ENCODE measurements at places on chromosomes 16 and 17.

DNA sequence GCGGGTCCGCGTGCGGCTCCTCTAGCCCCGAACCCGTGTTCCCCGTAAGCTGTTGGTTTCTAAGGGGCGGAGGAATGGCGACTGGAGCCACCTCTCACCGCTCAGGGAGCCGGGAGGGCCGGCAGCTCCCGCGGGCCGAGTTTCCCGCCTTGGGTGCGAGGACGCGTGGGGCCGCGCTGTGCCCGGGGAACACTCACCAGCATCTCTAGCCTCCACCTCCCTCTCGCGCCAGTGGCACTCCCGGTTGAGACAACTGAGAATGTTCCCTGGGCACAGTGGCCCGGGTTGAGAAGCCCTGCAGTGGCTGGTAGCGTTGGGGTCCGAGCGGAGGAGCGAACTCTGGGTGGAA is 560 bp downstream of the TELO2 start:
- DNase-seq: no peak

- DNase-seq: no peak
Observed at GRCh38 chr17:61475726-61476125, 23.5 kb downstream of the TBX4 start.

DNA sequence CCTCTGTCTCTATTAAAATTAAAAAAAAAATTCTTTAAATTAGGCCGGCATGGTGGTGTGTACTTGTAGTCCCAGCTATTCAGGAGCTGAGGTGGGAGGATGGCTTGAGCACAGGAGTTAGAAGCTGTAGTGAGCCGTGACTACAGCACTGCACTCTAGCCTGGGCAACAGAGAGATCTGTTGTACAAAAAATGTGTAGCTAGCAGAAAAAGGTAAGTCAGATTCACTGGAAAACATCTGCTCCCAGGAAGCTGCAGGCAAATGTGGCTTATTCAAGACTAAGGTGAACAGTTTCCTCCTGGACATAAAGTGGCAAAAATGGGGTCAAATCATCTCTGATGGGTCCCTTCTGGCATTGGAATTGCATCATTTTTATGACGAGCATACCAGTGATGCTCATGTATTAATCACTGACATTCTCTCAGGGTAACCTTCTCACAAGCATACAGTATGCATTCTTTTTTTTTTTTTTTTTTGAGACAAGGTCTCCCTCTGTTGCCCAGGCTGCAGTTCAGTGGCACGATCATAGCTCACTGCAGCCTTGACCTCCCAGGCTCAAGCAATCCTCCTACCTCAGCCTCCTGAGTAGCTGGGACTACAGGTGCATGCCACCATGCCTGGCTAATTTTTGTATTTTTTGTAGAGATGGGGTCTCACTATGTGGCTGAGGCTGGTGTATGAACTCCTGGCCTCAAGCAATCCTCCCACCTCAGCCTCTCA is 48.7 kb downstream of the CPPED1 start:
- no peak for DNase-seq

DNA sequence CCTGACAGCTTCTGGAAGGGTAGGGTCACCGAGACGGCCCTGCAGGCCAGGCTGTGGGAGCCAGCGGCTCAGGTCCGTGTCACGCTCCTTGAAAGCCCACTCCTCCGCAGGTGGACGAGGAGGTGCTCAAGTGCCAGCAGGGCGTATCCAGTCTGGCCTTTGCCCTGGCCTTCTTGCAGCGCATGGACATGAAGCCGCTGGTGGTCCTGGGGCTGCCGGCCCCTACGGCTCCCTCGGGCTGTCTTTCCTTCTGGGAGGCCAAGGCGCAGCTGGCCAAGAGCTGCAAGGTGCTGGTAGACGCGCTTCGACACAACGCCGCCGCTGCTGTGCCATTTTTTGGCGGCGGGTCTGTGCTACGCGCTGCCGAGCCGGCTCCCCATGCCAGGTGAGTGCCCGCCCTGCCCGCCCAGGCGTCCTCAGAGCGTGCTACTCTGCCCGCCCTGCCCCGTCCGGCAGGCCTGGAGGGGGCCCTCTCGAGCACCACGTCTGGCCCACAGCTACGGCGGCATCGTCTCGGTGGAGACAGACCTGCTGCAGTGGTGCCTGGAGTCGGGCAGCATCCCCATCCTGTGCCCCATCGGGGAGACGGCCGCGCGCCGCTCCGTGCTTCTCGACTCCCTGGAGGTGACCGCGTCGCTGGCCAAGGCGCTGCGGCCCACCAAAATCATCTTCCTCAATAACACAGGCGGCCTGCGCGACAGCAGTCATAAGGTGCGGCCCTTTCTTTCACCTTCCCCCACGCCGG is 1.3 kb downstream of the NAGS start:
- no peak for DNase-seq

DNA sequence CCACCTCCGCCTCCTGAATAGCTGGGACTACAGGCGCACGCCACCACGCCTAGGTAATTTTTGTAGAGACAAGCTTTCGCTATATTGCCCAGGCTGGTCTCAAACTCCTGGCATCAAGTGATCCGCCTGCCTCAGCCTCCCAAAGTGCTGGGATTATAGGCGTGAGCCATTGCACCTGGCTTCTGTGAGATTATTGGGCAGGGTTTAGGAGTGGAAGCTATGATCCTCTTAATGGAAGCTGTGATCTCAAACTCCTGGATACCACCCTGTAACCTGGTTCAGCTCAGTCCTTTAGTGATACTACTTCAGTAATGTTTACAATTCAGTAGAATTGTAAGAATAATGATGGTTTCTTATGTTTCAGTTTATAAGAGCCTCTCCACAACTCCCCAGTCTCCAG is 14.1 kb downstream of the NFE2L1 start:
- no peak for DNase-seq

GRCh38 chr17:73371836-73372235 is 60.0 kb upstream of the CDC42EP4 start:
- DNase-seq: no peak

DNA sequence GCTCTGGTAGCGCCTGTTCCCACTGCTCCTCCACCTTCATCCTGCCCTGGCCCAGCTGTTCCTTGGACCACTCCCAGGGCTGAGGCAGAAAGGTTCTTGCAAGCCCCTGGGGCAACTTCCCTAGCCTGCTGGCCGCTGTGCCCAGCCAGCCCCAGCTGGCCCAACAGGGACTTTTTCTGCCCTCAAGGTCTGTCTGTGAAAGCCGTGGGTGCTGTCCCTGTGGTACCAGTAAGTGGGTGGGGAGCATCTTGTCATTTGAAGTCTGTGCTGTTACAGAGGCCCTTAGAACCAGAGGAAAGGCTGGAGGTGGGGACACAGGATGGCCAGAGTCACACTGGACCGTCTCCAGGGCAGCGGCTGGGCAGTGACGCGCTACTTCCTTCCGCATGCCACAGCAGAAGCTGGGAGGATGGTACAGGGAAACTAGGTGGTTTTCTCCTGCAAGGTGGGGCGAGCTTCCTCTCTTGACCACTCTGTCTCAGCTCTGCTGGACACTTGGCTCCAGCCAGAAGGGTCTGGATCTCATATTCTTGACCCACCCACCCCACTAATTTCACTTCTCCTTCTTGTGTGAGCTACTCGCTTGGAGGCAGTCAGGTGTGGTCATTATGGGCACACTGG is 87.8 kb downstream of the PLCG2 start:
- DNase-seq: no peak

- no peak for DNase-seq
Observed at GRCh38 chr17:33560165-33560564, 267.1 kb upstream of the ASIC2 start.

DNA sequence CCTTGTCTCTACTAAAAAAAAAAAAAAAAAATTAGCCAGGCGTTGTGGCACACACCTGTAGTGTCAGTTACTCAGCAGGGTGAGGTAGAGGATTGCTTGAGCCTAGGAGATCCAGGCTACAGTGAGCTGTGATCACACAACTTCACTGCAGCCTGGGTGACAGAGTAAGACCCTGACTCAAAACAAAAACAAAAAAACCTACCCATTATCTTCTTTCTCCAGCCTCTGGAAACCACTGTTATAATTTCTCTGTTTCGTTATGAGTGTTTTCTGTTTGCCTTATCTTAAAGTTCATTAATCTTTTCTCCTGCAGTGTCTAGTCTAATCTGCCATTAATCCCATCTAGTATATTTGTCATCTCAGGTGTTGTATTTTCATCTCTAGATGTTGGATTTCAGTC is 18.6 kb upstream of the CLTC start:
- DNase-seq: no peak

DNA sequence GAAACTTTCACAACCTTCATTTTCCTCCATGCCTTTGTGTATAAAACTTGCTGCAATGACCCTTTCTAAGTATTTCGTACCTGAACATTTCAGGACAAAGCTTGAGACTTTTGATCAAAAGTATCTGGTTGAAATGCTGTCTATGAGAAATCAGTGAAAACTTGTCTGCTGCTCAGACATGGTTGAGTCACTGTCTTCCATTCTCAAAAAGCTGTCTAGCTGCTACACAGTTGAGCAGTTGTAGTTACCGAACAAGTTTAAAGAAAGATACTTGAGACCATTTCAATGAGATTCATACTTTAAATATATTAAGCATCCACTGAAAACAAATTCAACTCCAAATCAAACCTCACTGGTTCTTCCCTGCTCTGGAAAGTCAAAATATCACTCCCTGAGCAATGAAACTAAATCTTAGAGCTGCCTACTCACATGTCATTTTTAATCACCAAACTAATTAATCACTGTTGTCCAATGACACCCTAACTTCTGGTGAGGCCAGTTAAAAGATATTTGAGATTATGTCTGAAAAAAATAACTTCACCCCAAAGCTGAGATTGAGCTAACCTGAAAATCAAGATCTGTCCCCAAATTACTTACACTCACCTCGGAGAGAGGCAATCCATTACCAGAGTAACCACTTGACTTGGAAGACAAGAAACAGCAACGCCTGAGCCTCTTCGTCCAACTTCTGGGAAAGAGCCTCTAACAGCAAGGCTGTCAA is 488 bp downstream of the TMEM100 start:
- DNase-seq: no peak

- no peak for DNase-seq
Observed at GRCh38 chr17:62101090-62101489, 36.0 kb upstream of the MED13 start.

DNA sequence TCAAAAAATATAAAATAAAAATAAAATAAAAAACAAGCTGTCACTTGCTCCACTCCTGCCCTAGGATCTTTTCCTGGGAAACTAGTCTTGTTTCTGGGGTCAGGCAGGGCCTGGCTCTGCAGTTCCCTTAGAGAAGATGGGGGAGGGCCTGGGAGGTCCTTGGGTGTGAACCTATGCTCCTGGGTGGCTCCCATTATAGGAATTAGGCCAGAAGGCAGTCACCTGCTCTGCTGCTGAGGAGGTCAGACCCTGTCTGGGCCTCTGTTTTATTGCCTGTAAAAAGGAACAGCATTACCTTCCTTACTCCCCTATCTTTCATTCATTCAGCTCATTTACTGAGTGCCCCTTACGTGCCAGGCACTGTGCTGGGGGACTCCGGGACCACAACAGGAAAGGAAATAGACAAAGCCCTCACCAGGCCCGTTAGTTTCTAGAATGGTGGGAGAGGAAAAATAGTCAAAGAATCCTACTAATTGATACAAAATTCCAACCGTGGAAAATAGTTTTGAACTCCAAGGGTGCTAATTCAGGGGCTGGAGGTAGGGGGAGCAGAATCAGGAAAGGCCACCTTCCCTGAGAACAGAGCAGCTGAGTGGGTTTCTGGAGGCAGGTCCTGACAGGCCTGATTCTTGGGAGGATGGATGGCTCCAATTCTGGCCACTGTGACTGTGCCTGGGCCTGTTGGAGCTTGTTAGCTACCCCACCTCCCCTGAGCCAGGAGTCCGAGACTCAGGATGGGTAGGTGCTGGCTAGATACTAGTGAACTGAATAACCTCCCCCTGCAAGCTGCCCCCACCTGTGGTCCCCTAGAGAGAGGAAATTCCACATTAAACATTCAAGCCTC is 1.3 kb upstream of the SLC46A1 start:
- DNase-seq: no peak

DNA sequence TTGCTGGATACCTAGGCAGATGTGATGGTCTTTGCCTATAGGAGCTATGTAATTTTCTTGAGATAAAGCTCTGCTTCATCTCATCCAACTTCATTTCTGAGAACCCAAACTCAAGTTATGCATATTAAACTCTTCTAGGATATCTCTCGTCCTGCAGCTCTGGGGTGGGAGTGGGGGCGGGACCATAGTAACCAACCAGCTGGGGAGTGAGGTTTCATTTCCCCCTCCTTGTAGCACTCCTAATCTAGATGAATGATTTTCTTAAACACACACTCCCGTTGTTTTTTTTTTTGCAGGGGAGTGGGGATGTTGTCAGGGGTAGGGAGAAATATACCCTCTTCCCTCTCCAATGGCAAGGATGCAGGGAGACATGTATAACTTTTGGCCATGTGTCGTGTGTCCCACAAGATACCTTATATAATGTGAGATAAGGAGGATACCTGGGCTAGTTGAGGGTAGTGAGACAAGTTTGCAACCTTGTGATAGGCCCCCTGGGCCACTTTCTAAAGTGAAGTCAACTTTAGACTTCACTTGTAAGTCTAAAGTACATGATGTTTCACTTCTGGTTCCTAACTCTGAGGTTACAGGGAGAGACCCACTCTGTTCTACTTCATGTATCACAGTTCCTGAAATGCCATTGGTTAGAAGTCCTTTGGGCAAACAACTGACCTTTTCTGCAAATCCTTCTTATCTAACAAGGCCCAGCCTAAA is 10.5 kb upstream of the HEATR6 start:
- DNase-seq: no peak

GRCh38 chr16:9380221-9380620 is 288.8 kb downstream of the HAPSTR1 start:
- no peak for DNase-seq

DNA sequence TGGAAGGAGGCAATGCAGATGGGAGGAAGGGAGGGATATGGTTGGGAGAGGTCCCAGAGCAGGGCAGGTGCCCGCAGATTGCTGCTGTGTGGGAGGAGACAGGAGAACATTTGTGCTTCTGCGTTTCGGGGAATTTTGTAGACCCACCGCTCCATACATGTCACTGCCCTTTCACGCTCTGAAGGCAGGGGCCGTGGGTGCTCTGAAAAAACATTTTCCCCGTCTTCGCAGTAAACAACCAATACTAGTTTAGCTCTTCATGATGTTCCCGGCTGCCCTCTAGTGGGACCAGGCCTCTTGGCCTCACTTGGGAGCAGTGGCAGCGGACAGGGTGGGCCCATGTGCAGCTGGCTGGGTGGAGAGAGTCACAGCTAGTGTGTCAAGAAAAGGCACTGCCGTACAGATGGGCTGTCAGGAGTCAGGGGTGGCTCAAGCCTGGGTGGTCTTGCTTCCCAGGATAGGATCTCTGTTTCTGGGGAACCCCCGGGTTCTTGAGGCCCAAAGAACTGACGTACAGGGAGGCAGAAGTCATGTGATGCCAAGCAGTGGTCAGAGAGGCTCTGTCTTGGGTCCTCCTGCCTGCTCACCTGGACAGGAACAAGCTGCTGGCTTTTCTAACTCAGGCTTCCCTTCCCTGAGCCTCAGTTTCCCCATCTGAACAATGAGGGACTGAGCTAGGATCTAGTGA is 46.5 kb upstream of the CPNE2 start:
- DNase-seq: no peak

- peak; percentile 68 for DNase-seq
Observed at GRCh38 chr16:20383106-20384029, 21.2 kb downstream of the PDILT start.

GRCh38 chr16:52976539-52977167 is 76.0 kb downstream of the CHD9NB start:
- DNase-seq: no peak

- no peak for DNase-seq
Observed at GRCh38 chr17:47212458-47212857, 3.3 kb downstream of the MYL4 start.

GRCh38 chr16:4501071-4501478 is 24.9 kb downstream of the HMOX2 start:
- no peak for DNase-seq

GRCh38 chr17:72447251-72447640 is 326.4 kb downstream of the SOX9 start:
- DNase-seq: no peak
